ENCODE measurements at places on chromosomes 5 and 9.

DNA sequence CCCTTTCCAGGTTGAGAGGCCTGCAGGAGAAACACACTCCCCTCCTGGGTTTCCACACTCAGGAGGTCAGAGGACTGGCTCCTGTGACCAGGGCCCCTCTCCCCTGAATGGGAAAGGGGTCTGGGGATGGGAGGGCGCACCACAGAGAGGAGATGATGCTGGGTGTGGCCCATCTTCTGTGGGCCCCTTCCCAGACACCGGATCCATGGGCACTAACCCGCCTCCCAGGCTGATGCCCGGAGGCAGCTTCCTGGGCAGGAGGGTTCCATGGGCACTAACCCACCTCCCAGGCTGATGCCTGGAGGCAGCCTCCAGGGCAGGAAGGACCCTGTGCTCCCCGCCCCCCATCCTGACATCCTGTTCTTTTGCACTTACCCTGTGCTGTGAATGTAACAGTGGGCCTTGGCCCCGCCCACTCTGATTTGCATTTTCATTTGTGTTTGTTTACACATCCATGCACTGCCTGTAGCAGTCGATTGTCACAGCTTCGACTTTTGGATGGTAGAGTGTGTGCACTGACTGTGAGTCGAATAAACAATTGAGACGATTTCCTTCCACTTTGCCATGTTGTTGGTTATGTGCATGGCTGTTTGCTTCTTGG, 9.3 kb upstream of the DOLPP1 start:
- DNase-seq = no peak

DNA sequence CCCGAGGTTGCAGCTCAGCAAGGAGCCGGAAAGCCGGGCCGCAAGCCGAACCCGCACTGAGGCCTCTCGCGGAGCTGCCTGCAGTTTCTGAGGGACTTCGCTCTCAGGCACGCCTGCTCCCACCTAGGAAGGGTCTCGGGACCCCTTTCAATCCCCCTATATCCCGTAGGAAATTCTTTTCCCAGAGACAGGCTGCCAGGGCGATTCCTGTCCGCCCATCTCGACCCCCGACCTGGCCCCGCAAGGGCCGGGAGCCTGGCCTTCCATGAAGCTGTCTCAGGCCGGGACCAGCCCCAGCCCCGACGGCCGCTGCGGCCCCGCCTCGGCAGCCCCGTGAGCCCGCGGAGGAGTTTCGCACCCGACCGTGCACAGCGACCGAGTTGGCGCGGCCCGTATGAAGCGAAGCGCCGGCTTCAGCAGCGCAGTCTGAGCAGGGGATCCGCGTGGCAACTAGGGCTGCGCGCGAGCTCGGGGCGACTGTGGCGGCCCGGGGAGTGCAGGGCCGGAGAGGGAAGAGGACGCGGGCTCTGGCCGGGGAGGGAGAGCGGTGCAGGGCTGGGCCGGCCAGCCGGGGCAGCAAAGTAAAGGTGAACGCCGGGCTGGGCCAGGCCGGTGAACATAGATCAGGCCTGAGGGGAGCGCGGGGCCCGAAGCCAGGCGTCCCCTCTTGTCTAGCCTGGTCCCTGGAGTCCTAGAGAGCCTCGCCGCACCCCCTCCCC, 977 bp upstream of the PRDM12 start:
- no peak for DNase-seq

- no peak for DNase-seq
Observed at GRCh38 chr9:92146610-92147009, 31.4 kb upstream of the SPTLC1 start.

- DNase-seq = no peak
Observed at GRCh38 chr5:170252720-170253350, 20.1 kb downstream of the C5orf58 start.

GRCh38 chr9:134230942-134231325, 66.6 kb upstream of the RNU6ATAC start:
- DNase-seq = no peak

DNA sequence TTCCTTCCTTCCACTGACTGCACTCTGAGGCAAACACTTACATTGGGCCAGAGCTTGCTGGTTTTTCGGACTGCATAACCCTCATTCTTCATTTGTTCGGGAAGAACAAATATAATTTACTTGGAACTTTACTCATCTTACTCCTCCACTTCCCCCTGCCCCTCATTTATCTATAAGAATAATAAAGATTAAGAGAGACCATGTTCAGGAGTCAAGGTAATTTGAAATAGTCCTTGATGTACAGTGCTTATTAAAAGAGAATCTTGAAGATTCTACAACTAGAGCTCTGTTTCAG, 65.6 kb downstream of the BASP1 start:
- no peak for DNase-seq

GRCh38 chr5:99169309-99169708, 240.5 kb upstream of the CHD1 start:
- no peak for DNase-seq

DNA sequence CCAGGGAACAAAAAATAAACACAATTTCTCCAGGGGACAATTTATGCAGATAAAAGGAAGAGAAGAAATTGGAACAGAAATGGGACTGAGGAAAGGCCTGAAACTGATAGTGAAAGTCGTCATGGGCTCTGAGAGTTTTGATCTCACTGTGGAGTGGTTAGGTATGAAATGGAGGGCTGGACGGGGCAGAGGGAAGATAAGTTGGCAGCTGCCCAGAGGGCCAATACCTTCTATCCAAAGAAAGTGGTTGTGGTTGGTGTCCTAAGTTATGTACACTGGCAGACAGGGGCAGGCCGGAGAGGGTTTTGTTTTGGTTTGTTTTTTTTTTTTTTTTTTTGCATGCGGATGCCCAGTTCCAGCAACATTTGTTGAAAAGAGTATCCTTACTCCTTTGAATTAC, 46.1 kb downstream of the ZNF618 start:
- no peak for DNase-seq

GRCh38 chr5:95631255-95631958, 11.5 kb downstream of the GPR150 start:
- DNase-seq = no peak

- no peak for DNase-seq
Observed at GRCh38 chr5:74122979-74123590, 497.1 kb downstream of the ARHGEF28 start.

DNA sequence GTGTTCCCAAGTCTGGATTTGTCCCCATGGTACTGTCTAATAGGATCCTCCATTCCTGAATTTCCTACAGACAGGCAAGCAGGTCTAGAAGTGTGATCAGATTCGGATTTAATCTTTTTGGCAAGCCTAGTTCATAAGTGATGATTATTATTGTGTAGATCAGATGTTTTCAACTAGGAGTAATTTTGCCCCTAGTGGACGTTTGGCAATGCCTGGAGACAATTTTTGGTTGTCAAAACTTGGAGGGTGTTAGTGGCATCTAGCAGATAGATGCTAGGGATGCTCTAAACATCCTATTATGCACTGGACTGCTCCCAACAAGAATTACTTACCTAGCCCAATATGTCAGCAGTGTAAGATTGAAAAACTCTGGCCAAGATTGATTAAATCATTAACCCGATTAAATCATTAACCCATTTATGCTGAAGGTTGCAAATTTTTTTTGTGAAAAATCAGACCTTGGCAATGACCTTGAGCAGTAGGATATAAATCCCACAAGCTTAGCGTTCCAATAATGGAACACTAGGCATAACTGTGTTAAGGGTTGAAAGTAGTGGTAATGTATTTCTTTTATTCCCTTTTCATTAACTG, 28.2 kb downstream of the TCERG1 start:
- DNase-seq = no peak

DNA sequence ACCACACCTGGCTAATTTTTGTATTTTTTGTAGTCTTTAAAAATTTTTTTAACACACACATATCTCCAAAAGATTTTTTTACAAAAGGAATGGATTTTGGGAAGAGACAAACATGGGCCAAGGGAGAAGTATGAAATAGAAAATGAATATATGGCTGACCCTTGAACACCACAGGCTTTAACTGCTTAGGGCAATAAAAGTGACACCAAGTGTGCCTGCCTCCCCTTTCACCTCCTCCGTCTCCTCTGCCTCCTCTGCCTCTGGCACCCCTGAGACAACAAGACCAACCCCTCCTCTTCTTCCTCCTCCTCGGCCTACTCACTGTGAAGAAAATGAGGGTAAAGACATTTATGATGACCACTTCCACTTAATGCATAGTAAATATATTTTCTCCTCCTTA, 483.9 kb downstream of the KDM4C start:
- DNase-seq = no peak

DNA sequence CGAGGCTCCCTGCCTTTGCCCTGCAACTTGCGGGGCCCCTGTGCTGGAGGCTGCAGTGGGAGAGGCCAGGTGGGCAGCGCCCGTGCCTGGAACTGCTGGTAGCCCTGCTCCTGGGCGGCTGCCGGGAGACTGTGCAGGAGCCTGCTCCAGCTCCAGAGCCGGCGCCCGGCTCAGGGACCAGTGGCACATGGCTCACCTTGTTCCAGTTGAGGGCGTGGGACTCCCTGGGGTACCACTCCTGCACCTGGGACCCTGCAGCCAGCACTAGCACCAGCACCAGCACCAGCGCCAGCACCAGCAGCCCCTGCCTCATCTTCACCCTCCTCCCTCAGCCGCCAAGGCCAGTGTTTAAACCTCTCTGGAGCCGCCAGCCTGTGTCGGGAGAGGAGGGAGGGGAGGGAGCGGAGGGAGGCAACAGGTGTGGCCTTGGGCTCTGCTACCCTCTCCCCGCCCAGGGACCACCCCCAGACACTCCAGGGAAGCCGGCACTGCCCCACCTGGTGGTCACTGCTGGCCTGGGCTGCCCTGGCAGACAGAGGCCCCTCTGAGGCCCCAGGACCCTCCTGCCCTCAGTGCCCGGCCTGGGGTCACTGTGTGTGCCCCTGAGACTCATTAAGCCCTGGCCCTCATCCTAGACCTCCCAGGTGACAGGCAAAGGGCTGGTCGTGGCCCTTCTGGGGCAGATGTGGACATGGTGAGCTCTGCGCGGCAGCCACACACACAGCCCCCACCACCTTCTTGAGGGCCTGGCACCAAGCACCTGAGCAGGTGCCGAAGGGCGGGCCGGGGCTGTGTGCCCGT, at the start of gene LCN10:
TSS of gene LCN10 (minus strand) at position 350 of the 801 bp plus-strand sequence. CDS start at position 313, 37 bp downstream.
- DNase-seq = no peak

DNA sequence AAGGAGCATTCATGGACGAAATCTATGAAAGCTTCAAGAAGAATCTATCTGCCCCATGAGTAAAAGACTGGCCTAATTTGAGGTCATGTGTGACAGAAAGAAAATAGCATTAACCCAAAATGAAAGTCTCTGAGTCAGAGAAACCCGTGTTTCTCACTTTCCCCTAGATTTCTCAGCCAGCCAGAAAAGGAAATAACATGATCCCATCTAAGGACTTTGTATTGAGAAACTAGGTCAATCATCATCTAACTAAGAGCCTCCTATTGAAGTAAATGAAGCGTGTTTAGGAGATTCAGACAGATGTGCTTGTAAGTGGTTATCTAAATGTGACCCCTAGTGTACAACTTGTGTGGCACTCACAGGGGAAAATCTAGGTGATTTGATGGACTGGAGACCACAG, 77.3 kb upstream of the ZNF366 start:
- no peak for DNase-seq

DNA sequence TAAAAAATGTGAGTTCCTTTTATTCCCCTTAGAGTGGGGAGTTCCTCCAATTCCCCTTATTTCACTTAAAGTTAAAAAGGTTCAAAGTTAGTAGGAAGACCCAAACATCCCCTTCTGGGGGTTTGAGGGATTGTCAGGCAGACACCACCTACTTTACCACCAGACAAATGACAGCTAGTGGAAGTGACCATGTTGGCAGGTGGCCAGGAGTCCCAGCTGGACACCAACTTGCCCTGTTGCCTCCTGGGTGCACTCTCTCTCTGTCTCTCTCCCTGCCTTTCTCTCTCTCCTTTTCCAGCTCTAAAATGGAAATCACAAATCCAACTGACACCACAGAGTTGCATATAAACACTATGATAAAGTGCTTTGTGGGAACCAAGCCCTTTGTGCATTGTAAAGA, 307.7 kb upstream of the TLE4 start:
- DNase-seq = no peak

DNA sequence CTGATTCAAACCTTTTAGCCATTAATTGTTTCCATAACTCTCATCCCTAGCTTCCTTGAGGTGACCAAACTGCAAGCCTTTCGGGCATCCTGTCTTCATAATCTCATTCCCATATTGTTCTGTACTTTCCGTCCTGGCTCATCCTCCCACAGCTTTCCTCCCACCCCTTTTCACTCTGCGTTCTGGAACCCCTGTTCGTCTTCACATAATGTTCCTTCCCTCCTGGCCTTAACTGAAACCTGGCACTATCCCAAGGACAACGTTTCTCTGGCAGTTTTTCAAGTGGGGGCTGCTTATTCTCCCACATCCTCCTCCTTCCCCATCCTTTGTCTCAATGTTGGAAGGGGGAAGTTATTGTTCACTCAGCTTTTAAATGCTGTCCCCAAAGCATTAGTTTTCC, 1.5 kb downstream of the ZNF189 start:
- no peak for DNase-seq

DNA sequence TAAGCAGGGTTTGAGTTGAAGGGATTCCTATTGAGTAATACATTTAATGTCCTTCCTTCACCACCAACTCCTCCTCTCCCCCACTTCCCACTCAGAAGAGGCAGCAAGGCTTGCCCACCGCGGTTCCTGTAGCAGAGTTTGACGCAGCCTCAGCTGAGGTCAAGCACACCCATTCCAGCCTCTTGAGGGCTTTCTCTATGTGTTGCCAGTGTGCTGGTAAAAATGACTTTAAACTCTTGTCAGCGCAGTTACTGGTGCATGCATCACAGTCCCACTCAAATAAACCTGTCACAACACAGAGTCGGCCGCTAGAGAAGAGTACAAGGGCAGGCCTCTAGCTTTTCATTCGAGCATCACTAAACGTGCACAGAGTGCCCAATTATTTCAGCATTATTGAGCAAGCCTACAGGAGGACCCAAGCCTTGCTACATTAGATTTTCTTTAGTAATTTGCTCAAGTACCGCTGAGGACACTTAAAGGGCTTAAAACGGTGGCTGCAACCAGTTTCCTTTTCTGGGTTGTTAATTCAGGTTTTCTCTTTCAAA, 79.6 kb downstream of the TLE4 start:
- DNase-seq = no peak

DNA sequence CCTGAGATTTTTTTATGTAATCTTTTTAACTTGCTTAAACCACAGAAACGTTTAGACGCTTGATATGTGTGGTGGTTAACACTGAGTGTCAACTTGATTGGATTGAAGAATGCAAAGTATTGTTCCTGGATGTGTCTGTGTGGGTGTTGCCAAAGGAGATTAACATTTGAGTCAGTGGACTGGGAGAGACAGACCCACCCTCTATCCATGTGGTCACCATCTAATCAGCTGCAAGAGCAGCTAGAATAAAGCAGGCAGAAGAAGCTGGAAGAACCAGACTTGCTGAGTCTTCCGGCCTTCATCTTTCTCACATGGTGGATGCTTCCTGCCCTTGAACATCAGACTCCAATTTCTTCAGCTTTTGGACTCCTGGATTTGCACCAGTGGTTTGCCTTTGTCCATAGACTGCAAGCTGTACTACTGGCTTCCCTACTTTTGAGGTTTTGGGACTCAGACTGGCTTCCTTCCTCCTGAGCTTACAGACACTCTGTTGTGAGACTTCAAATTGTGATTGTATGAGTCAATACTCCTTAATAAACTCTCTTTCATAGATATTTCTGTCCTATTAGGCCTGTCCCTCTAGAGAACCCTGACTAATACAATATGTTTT, 816.0 kb upstream of the CDH9 start:
- no peak for DNase-seq

- no peak for DNase-seq
Observed at GRCh38 chr5:152593388-152593787, 188.3 kb upstream of the NMUR2 start.

- DNase-seq = no peak
Observed at GRCh38 chr5:154273028-154273617, 82.6 kb downstream of the GALNT10 start.
